ENCODE measurements at places on chromosomes 7 and 10. TPM values are rescaled to one million over a fixed set of nuclear protein-coding genes. Genes with fewer than 3 reads are reported as not detected.

The ABCC2 gene
- 2.4 TPM for total RNA-seq

The GALNT17 gene
- total RNA-seq = not detected

The NACAD gene
- total RNA-seq = 0.12 TPM

The FRAT1 gene
- total RNA-seq = 4.1 TPM

The ADGRA1 gene
- not detected for total RNA-seq

The MMD2 gene
- not detected for total RNA-seq

The ENTPD1 gene
- total RNA-seq = not detected

The STN1 gene
- 33.5 TPM for total RNA-seq

The PRLHR gene
- not detected for total RNA-seq

The POLR2J gene
- total RNA-seq = 101 TPM

DNA sequence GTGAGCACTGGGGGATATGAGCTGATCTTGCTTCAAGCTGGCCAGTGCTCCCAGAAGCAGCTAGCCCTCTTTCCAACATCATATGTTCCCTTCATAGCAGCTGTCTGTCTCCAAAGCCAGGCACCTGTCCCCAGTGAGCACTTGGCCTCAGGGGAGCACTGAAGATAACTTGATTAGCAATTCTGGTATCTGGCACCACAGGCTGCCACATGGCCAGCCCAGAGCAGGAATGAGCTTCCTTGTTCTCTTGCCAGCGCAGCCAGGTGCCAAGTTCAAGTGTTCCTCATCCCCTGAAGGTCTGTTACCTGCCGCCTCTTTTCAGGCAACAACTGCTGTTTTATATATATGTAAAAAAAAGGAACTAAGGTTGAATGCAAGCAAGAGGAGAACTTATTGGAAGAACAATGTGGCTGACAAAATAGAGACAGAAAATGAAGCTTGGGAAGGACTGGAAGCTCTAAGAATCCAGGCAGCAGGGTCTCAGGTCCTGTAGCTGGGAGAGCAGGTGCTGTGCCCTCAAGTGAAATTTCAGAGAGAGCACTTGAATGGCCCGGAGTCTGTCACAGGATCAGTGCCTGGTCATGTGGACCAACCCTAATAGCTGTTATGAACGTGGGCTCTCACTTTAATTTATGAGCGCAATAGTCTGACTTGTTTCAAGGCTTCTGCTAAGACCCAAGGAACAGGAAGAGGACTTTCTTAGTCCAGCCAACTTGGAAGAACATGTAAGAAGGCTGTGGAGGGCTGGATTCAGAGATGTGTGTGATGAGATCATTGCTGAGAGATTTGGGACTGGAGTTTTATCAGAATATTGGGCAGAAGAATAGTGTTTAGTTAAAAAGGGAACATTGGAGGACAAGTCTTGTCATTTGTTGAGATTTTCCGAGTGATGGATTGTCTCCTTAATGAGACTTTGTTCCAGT, 267.2 kb downstream of the GLRX3 start:
- no peak for DNase-seq

DNA sequence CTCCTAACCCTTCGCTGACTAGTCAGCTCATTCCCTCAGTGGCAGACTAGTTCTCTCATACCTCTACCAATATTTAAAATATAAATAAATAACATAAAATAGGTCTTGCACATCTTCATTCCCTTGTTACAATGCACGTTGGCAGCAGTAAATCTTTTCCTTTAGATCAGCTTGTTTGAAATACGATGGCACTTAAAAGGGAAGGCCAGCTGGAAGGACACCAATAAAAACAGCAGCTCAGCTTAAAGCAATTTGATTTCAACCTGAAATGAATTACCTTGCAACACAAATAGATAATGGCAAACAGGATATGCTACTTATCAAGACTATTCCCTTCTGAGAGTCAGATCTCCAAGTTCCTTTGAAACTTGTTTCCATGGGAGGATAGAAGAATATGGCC, 321.8 kb downstream of the GFRA1 start:
- DNase-seq = no peak

GRCh38 chr7:22863156-22863899, 40.7 kb upstream of the TOMM7 start:
- DNase-seq = no peak

GRCh38 chr7:129875745-129876411, 76.9 kb downstream of the UBE2H start:
- DNase-seq = peak; percentile 67

DNA sequence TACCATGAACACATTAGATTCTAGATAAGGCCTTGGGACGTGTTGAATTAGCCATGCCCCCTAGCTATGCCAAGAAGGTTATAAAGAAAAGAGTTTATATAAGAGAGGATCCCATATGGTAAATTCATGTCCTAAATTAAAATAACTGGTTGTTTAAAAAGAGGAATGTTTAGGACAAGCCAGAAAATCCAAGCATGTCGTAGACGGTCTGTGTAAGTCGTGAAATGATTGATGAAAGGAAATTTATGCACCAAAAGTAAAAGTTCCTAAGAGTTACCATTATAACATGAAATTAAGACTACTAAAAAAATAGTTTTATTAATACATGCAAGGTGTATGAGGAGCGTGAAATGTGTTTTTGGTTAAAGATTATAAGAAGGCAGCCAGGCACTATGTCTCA, 624.9 kb downstream of the ARL4A start:
- DNase-seq = peak; percentile 34

GRCh38 chr7:39186131-39186530, 208.4 kb downstream of the POU6F2 start:
- DNase-seq = no peak

DNA sequence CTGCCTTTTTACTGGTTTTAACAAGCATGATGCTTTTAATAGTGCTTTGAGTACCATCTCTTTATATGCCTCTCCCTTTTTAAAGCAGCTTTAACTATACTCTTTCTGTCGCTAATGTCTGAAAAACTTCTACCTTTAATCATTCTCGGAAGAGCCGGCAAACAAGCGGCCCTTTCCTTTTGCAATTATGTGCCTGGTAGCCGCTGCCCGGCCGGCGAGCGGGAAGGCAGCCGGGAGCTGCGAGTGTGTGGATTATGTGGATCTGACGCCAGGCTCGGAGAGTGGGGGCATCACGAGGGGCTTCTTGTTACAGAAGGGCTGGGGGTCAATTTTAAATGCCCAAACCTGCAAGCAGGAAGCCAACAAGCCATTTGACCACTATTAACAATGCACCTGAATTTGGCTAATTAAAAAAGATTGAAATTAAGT, 120.9 kb downstream of the BUB3 start:
- no peak for DNase-seq

GRCh38 chr10:8768852-8769251, 714.4 kb downstream of the GATA3 start:
- no peak for DNase-seq

- no peak for DNase-seq
Observed at GRCh38 chr10:93445978-93446720, 36.0 kb downstream of the MYOF start.

GRCh38 chr7:70856901-70857630, 274.9 kb upstream of the GALNT17 start:
- peak; percentile 63 for DNase-seq

GRCh38 chr7:73701357-73701995, 18.0 kb downstream of the STX1A start:
- DNase-seq = peak; percentile 52

GRCh38 chr10:26488344-26488743, 50.2 kb downstream of the APBB1IP start:
- DNase-seq = peak; percentile 63

DNA sequence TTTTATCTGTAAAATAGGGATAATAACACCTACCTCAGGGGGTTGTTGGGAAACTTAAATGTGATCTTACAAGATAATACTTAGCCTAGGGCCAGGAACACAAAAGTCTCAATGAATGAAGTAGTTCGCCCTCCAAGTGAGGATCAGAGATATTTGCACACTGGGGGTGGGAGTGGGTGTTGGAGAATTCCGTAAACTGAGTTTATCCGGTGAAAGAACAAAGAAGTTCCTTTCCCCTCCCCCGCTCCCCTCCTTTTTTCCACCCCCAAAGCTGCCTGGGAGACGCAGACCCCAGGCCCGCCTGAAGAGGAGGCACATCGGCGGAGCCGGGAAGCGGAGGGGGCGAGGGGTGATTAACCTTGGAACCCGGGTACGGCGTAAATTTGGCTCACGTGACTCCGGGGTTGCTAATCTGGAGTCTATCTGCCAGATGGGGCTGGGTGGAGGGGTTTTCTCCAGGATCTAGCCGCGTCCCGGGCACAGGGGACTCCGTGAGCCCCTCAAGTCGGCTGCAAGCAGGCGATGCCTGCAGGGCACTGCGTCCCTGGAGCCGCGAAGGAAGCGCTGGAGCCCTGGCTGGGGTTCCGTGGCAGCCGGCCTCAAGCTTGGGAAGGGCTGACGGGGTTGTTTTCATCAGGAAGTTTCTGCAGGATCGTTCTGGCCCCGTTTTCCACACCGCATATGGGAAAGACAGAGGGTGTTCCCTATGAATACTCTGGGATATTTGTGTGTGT, 1.4 kb upstream of the PODXL start:
- peak; percentile 24 for DNase-seq

DNA sequence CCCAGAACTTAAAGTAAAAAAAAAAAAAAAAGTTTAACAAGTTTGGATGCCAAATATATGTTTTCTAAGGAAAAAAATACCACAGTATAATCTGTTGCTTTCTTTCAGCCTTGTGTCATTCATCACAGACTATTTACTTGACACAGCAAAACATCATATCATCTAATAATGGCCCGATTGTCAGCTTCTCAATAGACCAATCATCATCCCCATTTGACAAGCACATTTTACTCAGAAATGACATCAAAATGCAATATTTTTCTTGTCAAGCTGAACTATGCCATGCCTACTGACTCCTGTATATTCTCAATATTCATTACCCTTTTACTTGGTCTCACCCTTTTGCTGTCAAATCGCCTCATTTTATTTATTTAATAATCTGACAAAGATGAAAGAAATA, 249.7 kb downstream of the NRG3 start:
- DNase-seq = no peak

- no peak for DNase-seq
Observed at GRCh38 chr10:1376384-1376945, 320.3 kb downstream of the WDR37 start.

- no peak for DNase-seq
Observed at GRCh38 chr7:132652507-132652906, 76.2 kb upstream of the PLXNA4 start.

DNA sequence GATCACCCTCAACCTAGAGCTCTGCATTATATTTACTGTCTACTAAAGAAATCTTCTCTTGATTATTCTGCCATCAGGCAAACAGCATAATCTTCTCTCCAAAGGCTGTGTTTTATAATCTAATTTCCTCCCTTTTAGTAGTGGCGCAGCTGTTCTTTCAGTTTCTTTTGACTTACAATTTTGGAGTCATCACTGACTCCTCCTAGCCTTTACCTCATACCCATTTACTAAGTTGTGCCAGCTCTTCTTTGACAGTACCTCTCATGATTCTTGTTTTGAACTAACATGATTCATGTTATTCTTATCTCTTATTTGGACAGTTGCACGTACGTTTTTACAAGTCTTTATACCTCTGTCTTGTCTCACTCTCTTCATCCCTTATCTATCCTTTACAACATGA, 113.0 kb downstream of the FOXP2 start:
- no peak for DNase-seq

- DNase-seq = peak; percentile 26
Observed at GRCh38 chr7:39240864-39241263, 263.2 kb downstream of the POU6F2 start.

- no peak for DNase-seq
Observed at GRCh38 chr10:6062101-6062771, at the start of gene IL2RA. Gene IL2RA (minus strand): TSS chr10:6062367. CDS start chr10:6062151, 216 bp downstream.

DNA sequence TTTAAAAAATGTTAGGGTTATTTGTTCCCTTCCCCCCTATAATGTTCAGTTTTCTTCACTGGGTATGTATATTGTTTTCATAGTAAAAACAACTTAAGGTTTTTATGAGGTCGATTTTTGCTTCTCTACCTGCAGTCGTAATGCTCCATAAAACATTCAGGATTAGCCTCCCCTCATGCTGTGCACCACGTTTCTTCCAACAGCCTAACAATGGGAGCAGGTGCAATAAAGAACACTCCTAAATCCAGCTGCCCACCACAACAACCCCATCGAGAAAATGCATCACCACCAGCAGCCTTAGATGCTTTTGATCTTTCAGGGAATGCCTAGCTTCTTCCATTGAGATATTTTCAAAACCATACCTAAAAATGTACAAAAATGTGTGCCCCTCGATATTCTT, 111.1 kb downstream of the ADAM12 start:
- DNase-seq = no peak

DNA sequence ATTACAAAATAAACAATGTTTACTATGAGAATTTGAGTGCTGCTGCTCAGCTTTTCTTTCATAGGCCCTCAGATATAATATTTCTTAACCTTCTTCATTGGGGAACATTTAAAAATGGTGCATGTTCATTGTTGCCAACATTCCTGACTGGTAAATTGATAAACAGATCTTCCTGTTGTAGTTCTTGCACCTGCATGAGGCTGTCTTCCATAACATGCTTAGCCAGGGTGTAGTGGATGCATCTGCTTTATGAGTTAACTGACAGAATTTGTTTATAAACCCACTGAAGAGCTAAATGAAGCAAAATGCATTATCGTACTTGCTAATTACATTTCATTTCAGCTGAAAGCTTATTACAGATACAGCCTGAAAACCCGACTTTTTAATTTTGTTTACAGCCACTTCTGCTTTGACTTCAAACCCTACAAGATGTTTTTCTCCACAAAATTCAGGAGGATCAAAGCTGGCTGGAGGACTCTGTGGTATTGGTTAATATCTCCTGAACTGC, 177.2 kb downstream of the SEM1 start:
- no peak for DNase-seq

DNA sequence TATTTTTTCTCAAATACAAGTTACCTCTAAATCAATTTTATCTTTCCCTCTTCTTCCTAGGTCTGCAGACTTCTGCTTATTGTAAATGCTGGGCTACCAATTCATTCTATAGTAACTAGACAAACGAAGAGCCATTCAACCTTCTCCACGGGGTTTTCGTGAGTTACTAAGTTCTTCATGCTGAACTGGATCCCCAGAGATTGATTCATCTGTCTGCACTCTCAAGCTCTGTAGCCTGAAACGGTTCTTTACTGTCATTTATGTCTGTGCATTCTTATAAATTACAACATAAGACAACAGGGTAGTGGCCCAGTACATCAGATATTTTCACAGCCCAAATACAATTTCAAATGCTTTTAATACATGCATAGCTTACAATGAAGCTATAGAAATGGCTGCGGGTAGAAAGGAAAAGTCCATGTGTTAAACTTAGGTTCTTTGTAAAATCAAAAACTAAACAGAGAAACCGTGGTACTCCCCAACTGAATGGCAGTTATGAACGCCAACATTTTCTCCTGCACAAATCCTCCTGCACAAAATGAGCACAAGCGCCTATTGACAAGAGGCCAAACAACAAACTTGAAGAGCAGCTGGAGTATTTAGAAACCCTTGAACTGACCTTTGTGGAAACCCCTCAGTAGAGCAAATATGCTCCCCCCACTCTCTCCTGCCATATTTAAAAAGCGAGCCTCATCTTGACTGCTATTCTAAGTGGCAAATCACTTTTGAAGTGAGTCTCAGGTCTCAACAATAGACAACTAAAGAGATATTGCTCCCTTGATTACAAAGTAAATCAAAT, 20.7 kb downstream of the LAMB1 start:
- DNase-seq = no peak

All from PC-3 (cell line).